ENCODE measurements at places on chromosomes 2 and 18.

DNA sequence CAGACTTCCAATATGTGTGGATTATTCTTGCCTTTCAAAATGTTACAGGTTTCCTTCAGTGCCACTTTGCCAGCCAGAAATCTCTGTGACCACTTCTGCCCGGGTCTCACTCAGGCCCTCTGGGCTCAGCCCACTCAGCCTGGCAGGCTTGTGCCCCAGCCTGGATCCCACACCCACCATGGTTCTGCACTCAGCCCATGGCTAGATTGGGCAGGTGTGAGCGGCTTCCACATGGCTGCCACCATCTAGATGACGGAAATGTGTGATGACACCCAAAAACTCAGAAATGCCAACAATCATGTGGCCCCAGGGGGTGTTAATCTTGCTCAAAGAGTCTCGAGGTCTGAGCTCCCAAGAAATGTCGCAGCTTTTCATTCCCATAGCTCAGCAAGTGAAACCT, 1097.5 kb upstream of the SLC39A10 start:
- DNase-seq = no peak

DNA sequence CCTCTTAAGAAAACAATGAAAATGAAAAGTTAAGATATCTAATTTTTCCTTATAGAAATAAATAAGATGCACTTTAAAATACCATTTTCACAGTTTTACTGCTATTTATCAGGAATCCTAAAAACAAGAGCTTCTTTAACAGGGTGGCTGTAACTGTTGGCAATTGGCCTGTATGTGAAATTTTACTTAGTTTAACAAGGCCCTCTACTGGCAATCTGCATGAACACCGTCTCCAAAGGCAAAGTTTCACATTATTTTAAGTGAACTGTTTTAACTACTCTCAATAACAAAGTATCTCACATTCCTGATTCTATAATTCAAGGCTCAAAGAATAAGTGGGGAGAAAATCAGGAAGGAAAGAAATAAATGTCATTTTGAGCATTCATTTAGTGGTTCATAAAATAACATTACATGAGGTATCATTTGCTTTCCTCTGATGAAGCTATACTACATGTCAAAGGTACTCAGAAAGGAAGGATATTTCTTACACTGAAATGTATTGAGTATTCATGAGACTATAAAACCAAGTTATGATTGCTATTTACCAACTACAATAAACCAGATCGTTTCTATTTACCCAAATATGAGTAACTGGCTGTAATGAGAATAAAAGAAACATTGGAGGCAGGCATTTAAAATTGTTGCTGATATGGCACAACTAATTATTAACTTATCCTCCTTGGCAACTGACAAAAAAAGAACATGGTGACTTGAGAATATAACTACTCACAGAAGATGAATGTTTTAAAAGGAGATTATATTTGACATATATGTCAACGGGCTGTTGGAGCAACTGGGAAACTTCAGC, 7.0 kb downstream of the NCKAP5 start:
- no peak for DNase-seq

GRCh38 chr18:34655131-34655530, 55.0 kb upstream of the DTNA start:
- no peak for DNase-seq

DNA sequence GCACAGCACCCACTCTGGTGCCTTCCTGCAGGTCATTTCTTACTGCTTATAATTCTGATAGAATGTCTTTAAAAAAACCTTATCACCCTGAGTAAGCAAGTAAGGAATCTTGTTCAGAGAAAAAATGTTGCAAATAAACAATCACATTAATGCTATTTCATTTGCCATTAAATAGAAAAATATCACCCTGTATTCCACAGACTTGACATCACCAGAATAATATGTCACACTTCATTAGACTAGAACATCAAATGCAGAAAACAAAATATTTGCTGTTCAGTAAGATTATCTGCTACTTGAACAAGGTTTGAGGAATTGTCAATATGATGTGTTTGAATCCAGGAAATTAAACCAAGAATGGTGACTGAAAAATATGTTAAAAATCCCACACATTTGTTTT, 236.6 kb upstream of the MMADHC start:
- no peak for DNase-seq

- DNase-seq = no peak
These were observed 155.0 kb downstream of the ARHGAP15 start for GRCh38 chr2:143284087-143284675.

DNA sequence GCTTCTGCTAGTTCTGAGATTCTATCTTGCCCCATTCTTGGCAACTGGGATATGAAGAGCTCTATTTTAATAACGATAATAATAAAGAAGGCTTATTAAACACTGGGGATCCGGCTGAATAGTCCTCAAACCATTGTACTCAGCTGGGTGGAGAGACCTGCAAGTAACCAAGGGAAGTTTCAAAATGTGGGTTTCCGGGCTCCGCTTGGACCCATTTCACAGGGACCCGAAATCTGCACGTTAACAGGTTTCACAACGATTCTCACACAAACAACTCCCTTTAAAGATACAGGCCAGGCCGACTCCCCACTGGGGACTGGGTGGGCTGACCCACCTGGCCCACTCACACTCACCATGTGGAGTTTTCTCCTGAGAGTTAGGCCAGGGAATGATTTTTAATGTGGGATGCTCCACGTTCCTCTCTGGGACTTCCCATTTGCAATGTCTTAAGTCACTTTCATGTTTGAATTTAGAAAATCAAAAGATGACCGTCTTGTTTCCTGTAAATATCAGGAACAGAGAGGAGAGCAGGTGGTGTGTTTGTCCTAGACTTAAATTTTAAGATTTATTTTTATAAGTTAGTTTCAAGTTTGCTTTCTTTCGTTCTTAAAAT, 96.3 kb downstream of the SH3RF3 start:
- DNase-seq = no peak

DNA sequence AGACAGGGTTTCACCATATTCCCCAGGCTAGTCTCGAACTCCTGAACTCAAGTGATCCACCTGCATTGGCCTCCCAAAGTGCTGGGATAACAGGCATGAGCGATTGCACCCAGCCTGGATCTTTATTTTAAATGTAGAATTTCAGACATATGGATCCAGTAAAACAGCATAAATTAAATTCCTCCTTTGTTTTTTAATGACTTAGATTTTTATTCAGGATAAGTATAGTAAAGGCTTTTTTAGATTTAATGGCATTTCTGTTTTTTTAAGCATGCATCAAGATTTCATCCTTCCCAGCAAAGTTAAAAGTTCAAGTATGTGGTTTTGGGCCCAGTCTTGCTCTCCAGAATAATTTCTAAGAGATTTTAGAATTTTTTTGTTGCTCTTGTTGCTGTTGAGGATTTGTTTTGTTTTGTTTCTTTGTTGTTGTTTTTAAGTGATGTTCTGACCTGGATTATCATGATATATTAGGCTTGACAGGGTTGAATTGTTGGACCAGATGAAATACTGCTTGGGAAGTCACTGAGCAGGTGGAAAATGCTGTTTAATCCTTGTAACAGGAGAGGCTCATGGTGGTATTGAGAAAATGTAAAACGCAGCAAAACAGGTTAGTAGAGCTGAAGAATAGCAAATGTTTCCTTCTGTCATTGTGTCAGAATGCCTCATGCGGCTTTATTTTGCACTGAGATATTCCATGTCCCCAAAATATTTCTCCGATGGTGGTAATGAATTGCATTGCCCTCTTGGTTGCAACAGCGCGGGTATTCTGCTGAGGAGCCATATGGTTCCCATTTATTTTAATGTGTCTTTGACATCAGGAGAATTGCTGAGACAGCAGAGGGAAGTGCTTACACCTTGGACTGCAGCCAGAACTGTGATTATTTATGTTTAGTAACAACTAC, 147.9 kb downstream of the GALNT3 start:
- DNase-seq = no peak

DNA sequence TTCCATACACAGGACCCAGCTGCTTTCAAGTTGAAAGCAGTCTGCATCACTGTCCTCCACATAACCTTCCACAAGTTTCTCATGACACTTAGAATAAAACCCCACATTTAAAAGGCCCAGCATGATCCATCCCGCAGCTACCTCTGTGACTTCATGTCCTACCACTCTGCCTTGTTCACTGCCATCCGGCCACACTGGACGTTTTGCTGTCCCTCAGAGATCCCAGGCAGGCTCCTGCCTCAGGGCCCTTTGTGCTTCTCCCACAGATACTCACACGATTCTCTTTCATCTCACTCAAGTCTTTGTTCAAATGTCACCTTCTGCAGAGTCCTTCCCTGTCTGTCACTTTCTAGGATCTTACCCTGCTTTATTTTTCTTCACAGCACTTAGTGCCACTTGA, 232.9 kb upstream of the BOD1L2 start:
- DNase-seq = no peak

DNA sequence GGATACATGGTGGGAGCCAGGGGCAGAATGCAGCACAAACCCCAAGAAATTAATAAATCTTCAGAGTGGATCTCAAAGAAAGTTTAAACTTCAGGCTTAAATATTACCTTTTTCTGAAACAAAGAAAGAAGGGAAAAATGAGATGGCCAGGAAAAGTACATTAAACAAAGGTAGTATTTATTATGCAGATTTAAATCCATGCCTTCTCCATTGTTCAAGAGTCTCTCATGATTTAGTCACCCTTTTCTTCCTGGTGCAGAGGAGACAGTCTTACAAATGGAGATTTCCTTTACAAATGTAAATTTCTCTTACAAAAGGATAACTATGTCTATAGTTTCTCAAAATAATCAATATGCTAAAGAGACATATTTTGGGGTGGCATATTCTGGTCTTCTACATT, 33.4 kb upstream of the PPM1B start:
- DNase-seq = no peak

DNA sequence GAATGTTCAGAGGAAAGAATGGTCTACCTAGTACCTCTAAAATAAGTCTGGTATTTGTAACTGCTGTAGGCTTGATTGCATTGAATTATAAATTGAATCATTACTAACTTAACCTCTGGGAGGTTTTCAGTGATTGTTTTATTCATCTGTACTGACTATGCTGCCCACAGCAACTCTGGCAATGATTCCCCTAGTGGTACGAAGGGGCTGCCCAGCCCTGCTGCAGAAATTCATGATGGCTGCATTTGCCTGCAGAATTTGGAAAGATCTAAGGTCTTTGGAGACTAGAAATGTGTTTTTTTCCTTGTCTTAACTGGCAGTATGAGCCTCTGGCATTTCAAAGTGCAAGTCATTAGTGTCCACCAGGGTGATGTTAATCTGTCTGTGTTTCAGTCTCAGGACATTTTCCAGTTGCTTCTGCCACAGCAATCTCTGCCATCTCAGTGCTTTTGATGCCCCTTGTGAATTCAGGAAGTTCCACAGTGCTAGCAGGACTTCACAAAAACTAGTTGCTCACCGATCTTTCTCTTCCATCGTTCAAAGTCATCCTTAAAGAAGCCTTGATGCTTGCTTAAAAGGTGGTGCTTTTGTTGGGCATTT, 13.4 kb upstream of the LRPPRC start:
- no peak for DNase-seq

- DNase-seq = peak; percentile 87
These were observed 235.7 kb downstream of the CDCA7 start for GRCh38 chr2:173590276-173590861.

DNA sequence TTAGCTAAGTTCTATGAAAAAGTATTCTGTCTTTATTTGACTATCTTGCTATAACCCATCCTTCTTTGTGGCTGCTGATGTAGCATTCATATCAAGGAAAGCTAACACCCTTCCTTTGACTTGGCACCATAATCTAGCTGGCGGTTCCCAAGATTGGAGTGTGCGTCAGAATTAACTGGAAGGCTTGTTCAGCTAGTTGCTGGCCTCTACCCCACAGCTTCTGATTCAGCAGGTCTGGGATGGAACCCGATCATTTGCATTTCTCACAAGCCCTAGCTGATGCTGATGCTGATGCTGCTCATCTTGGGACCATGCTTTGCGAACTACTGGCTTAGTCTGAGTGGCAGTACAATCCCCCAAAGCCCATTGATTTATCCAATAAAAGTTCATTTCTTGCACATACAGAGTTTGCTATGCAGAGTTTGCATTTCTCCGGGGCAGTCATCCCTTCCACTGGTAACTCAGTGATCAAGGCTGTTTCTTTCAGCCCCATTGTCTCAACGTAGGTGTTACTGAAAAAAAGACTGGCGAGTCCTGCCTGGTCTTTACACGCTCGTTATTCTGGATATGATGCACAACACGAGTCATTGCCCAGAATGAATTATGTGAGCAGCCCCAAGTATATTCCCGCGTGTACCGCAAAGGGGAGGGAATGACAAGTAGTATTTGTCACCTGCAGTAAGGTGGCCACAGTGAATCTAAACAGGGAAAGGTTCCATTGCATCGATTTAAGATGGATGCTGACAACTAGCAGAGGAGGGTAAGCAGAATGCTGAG, 96.5 kb downstream of the ZNF532 start:
- no peak for DNase-seq

DNA sequence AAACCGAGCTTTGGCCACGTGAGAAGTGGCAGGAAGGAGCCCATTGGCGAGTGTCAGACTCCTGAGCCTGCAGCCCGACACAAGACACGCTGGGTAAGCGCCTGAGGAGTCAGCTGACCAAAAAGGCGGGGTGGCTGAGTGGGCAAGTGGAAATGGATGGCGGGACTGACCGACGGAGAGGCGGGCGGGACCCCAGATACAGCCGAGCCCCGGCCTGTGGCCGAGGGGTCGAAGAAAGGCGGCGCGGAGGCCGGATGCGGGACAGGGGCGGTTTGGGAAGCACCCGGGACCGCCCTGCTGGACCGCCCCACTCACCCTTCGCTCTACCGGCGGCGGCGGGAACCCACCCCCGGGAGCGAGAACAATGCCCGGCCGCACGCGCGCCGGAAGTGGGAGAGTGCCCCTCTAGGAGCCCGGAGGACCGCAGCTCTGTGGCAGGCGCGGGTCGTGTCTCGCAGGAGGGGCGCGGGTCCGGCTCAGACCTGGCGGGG, 22.8 kb downstream of the ZSCAN30 start:
- peak; percentile 87 for DNase-seq

DNA sequence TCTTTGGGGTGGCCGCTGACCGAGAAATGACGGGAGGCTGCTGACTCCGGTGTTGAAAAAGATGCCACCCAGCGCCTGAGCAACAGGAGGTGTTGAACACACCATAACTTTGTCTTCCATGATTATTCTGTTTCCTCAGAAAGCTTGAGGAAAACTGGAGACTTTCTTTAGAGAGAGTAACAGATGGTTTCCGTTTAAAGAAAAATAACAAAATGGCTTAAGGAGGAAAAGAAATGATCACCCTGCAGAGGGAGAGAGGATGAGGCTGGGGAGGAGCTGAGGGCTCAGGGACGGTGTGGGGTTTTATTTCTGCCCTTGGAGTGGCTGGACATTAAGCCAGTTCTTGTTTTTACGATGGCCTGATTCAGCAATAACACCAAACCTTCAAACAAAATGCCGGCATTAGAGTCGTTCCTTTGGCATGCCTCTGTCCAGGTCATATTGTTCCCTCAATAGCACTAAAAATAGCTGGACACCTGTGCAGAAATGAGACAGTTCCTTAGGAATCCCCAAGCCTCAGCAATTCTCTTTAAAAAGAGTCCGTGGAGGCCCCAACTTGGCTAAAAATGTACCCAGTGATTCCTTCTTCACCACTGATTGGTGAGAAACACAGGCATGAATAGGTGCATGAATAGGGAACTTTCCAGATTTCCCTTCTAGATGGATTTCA, 182.4 kb downstream of the ALPK2 start:
- no peak for DNase-seq

- no peak for DNase-seq
These were observed 149.4 kb downstream of the DTNA start for GRCh38 chr18:34859496-34859895.

Data from NCI-H2107 (cell line).